Osteoblast (primary cell): ENCODE measurements at places on chromosomes 11 and 22. TPM values are rescaled to one million over a fixed set of nuclear protein-coding genes. Genes with fewer than 3 reads are reported as not detected.

Gene FREY1
- total RNA-seq, result 0.88 and 1.8 TPM in 2 replicates

Gene GP1BB
- total RNA-seq, result 0.88 and 1.8 TPM in 2 replicates

GRCh38 chr11:121802542-121802941, 313.5 kb downstream of the BLID start:
- H3K27me3 ChIP-seq, result no peaks in the 10 kb centered on the region
- no peaks in the 10 kb centered on the region for H3K36me3 ChIP-seq
- no peak for DNase-seq
- no peak overlapping the region for H3K4me3 ChIP-seq
- no peaks in the 10 kb centered on the region for H3K4me1 ChIP-seq

- DNase-seq, result no peak
- no peak overlapping the region for H3K4me3 ChIP-seq
- H3K27ac ChIP-seq, result no peak overlapping the region
Observed at GRCh38 chr11:95014184-95014821, 10.8 kb upstream of the KDM4E start.

GRCh38 chr22:43537019-43537585, 125.3 kb downstream of the MPPED1 start:
- DNase-seq, result no peak
- H3K27ac ChIP-seq, result no peak overlapping the region
- H3K27me3 ChIP-seq, result no peaks in the 10 kb centered on the region
